ENCODE measurements at places on chromosomes 16 and 17. TPM values are rescaled to one million over a fixed set of nuclear protein-coding genes. Genes with fewer than 3 reads are reported as not detected.

ZFP3 gene
- polyA plus RNA-seq = 16.9 TPM

SLC47A1 gene
- 18.3 TPM for polyA plus RNA-seq

DNA sequence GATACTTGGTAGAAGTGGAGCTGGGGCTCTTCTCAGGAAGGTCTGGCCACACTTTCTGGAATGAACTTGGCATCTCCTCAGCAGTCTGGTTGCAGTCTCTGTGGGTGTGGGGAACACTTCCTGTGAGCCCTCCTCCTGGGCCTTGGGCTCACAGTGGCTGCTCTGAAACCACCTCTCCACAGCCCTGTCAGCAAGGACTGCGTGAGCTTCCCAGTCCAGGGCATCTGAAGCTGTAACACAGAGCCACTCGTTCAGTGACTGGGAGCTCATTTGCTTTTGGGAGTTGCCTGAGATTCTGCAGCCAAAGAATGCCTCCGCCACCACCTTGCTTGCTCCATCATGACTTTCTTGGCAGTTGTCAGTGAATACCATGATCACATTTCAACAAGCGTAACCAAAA is 60.0 kb downstream of the CLEC16A start:
- DNase-seq = no peak

DNA sequence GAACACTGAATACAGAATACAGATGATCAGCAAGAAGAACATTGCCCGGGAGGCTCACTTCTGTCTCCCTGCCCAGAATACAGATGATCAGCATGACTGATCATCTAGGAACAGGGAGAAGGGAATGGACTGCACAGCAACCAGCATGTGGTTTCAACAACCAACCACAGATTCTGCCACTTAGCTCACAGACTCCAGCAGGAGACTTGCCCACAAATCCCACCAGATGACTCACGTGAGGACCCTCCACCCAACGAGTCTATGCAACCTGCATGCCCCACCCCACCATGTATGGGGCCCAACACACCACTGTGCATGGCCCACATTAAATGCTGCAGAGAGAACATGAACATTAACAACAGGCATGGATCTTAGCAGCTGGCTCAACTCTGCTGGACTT is 36.1 kb upstream of the ALOX12 start:
- DNase-seq = no peak

- DNase-seq = no peak
Measured at GRCh38 chr17:44235583-44235936, 16.1 kb upstream of the UBTF start.
